Esophagus squamous epithelium (tissue), 5 donors: ENCODE measurements at places on chromosomes 13 and 19.

DNA sequence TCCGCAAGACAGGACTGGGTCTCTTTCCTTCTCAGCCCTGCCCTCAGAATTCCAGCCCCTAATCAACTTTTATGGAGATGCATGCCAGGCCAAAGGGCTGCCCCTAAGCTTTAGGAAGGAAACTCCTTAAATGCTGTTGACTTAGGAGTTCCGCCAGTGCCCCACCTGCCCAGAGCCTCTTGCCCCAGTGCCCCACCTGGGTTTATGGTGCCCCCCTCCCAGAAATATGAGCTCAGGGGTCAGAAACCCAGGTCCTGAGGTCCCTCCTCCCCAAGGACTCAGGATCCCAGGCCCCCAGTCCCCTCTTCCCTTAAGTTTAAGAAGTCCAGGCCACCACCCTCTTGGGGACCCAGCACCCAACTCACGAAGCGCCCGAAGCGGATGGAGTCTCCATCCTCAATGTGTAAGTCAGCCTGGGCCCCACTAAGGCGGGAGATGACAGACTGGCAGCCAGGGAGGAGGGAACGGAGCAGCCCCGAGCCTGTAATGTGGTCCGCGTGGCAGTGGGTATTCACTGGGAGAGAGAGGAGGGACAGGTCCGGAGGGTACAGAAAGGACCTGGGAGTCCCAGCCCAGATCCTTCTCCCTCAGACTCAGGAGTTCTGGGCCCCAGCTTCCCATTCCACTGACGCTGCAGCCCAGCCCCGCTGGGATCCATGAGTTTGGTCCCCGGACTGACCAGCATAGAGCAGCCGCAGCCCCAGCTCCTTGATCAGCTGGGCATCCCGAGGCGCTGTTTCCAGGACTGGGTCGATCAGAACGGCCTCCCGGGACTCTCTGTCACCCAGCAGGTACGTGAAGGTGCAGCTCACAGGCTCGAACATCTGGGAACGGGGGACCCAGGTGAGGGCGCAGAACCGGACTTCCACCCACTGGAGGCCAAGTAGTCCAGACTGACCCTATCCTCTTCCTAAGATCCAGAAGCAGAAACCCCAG, 897 bp downstream of the ETHE1 start:
- DNase-seq = no peak

GRCh38 chr19:7098096-7098495, 28.6 kb downstream of the ZNF557 start:
- DNase-seq = no peak

- DNase-seq = no peak
Measured at GRCh38 chr19:40584007-40584406, 7.3 kb downstream of the SHKBP1 start.

- DNase-seq = no peak
Measured at GRCh38 chr19:28472843-28473242, 740.1 kb downstream of the UQCRFS1 start.

GRCh38 chr13:73065665-73066340, 7.0 kb downstream of the KLF5 start:
- no peak for DNase-seq
